ENCODE measurements at places on chromosomes 1 and 21.
A peak's percentile ranks its signal among the peaks of the same experiment; 100 is the strongest.

DNA sequence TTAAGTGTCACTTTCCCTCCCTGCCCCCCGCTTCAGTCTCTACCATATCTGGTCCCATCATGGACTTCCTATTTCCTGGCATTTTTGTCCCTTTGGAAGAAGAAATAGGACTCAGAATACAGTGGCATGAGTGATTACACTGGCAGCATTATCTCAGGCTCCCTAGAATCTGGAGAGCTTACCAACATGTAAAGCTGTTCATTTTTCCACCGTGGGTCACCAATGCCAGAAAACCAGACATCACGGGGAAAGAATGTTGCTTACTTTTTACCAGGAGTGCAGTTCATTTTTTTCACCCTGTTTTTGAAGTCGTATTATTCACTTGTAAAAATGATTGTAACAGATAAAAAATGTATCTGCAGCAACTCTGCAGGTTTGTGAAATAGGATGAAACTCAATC is 44.8 kb downstream of the BACH1 start:
- no peak for DNase-seq

- no peak for DNase-seq
Observed at GRCh38 chr1:67612788-67613241, 72.2 kb upstream of the GADD45A start.

- DNase-seq: no peak
Observed at GRCh38 chr1:109946511-109946910, 35.9 kb downstream of the CSF1 start.

DNA sequence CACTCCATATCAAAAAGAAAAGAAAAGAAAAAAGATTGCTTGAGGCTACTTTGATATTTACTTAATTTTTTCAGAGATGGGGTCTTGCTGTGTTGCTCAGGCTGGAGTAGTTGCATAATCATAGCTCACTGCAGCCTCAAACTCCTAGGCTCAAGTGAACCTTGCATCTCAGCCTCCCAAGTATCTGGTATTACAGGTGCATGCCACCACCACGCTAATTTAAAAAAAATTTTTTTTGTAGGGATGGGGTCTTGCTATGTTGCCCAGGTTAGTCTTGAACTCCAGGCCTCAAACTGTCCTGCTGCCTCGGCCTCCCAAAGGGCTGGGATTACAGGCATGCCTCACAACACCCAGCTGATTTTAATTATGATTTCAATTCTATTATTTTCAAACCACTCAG is 38.2 kb downstream of the RTCA start:
- no peak for DNase-seq

GRCh38 chr1:59759156-59759925 is 55.4 kb upstream of the HOOK1 start:
- DNase-seq: peak; percentile 78

- no peak for DNase-seq
Observed at GRCh38 chr1:243667591-243667990, 182.5 kb downstream of the AKT3 start.

DNA sequence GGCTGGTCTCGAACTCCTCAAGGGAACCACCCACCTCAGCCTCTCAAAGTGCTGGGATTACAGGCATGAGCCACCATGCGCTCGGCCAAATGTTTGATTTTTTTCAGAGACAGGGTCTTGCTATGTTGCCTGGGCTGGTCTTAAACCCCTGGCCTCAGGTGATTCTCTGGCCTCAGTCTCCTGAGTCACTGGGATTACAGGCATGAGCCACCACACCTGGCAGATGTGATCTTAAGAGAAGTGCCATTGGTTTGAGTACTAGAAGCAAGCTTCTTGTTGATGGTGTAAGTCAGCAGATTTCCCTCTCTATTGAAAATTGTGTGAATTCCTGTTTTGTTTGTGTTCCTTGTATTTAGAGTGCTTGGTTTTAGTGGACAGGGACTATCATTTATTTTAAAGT is 5.2 kb downstream of the CAP1 start:
- no peak for DNase-seq

Data from stimulated activated naive CD8-positive, alpha-beta T cell treated with anti-CD3 and anti-CD28 coated beads, Interleukin-15, amount 100 ng/mL, for 72 hours (primary cell).